CD4-positive, alpha-beta T cell treated with Interleukin-6 at 100 ng/mL for 8 hours (primary cell): ENCODE measurements at places on chromosomes 2 and 18.

- peak; percentile 47 for DNase-seq
Measured at GRCh38 chr2:26772064-26773001, 8.2 kb downstream of the SLC35F6 start.

- no peak for DNase-seq
Measured at GRCh38 chr2:212535996-212536816, 2.4 kb downstream of the ERBB4 start.

DNA sequence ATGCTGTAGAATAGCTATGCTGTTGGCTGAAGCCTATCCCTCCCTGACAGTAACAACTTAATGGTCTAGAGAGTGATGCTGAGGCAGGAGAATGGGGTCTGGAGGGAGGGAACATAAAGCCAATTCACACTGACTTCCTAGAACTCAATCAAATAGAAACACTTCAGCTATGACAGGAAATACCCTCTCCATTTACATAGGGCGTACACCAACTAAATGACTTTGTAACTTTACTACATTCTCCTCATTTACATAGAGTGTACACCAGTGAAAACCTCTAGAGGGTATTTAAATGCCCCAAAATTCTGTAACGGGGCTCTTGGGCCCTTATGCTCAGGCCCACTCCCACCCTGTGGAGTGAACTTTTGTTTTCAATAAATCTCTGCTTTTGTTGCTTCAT, 41.5 kb downstream of the YPEL5 start:
- DNase-seq: no peak

- no peak for DNase-seq
Measured at GRCh38 chr2:233829193-233830110, 24.9 kb downstream of the HJURP start.

DNA sequence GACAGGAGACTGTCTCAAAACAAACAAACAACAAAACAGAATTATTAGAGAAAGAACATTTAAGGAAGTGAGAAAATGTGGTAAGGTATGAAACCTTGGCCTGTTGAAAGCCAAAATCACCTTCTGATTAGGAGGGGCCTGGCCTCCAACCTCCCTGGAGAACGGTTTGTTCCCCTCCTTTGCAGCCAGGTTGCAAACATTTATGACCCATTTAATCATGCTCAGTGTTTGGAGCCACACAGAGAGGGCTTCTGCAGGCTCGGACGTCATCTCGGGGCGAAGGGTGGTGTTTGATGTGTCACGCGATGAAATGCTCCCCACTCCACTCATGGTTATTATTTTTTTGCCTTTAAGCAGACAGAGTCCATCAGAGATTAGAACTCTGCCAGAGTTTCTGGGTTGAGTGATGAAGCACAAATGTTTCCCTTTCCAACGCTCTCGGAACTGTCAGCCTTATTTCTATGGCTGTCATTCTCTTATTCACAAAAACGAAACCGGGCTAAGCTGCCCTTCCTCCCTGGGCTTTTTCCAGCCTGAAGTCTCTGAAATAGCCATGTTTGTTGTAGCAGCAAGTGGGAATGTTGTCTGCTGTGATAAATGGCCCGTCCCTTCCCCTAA, 33.6 kb upstream of the ROCK2 start:
- no peak for DNase-seq

GRCh38 chr2:175309799-175310198, 128.3 kb upstream of the ATP5MC3 start:
- no peak for DNase-seq

DNA sequence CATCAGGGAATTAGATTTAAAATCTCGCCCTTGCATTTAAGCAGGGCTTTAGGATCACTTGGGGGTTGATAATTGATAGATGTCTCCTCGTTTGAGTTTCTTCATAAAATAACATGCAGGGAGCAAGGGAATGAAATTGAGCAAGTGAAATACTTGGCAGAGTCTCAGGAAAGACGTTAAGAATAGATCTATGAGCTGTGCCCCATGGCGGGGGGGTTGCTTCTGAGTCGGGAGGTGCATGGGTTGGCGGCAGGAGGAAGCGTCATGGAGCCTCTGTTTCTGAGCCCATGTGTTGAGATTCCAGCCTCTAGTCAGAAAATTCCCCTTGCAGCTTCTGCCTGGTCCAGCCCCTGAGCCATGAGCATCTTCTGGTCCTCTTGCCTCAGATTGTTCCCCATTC, 82.0 kb downstream of the APOB start:
- no peak for DNase-seq

- DNase-seq: no peak
Measured at GRCh38 chr18:54961016-54961423, 1.8 kb upstream of the CCDC68 start.

- no peak for DNase-seq
Measured at GRCh38 chr2:24521975-24522639, 31.1 kb downstream of the NCOA1 start.

- no peak for DNase-seq
Measured at GRCh38 chr2:178947006-178947405, 102.9 kb downstream of the CCDC141 start.

DNA sequence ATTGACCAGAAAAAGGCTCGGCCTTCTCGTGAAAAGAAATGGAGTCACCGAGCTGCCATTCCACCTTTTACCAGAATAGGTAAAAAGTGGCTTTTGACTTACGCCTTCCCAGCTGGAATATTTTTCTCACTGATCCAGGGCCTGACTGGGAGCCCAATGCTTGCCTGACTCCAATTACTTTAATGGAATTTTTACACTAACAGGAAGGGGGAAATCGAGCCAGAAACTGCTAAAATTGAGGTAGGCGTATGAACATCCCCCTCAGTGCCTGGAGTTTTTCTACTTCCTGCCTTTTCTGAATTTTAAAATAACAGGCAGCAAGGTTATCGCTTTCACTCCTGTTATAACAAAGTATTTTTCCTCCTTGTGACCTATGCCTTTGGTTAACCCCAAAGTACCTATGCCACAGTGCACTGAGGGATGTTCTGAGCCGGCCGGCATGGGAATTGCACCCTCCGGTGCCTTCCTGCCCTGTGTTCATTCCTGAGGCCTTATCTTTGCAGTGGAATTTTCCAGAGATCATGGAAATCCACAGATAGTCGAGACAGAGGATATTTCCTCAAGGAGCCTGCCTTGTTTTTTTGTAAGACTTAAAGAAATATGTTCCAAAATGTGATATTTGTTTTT, 18.3 kb upstream of the RPL31 start:
- DNase-seq: no peak

DNA sequence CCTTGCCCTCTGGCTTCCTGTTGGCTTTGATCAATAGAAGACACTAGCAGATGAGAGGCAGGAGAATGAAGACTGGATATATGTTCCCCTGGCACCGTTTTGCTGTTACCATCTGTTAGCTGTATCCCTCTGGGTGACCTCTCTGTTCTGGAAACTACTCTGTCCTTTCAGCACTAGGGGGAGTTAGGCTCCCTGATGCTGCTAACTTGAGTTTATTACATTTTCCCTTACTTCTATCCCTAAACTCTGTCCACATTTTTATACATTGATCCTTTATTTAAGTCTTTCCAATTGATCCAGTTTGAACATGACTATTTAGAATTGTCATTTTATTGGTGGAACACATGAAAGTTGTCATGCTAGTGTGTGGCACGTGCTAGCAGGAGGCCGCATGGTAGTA, 1014.3 kb upstream of the CDH2 start:
- DNase-seq: no peak
